ENCODE measurements at places on chromosomes 3 and 15.

DNA sequence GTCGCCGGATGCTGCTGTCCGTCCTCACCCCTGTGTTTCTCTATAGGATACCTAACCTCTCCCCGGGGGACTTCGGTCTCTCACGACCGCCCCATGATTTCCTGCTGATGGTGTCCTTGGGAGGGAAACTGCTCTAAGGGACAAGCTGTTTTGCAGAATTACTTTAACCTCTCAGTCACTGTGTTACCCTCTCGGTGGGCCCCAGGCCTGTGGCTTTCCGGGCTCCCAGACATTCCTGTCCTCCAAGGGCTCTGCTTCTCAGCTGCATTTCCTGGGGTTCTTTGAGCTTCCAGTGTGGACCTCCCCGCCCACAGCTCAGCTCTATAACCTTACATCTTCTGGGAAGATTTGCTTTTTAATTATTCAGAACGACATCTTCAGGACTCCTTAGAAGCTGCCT lies 40.9 kb downstream of the CHST2 start:
- no peak for DNase-seq

- DNase-seq, result no peak
These were observed 2.7 kb upstream of the KNSTRN start for GRCh38 chr15:40379853-40380252.

DNA sequence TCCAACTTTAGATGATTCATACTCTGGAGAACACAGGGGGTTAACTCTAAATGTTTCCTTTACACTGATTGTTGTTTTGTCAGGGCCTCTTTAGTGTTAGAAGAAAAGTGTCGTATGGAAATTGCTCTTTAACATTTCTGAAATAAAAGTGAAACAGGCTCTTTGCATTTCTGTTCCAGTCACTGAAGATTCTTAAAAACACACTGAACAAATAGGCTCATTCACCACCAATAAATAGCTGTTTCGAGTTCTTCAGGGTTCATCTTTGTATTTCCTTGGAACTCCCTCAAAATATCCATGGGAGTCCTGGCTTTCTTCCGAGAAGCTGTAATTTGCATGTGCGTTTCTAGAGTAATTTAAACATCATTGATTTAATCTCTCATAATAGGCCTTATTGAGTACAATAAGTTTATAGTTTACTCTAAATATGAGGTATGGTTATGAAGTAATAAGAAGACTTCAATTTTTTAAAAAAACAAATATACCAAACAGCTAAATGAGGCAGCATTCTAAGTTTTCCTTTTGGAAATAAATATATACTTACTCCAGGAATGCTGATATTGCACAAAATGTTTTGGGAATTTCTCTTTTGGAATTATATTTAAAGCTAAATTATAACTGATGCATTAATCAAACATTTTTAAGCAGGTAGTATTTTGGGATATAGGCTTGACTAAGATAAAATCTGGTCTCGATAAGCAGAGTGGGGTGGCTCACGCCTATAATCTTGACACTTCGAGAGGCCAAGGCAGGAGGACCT lies 327.4 kb downstream of the EPHA3 start:
- DNase-seq, result no peak

DNA sequence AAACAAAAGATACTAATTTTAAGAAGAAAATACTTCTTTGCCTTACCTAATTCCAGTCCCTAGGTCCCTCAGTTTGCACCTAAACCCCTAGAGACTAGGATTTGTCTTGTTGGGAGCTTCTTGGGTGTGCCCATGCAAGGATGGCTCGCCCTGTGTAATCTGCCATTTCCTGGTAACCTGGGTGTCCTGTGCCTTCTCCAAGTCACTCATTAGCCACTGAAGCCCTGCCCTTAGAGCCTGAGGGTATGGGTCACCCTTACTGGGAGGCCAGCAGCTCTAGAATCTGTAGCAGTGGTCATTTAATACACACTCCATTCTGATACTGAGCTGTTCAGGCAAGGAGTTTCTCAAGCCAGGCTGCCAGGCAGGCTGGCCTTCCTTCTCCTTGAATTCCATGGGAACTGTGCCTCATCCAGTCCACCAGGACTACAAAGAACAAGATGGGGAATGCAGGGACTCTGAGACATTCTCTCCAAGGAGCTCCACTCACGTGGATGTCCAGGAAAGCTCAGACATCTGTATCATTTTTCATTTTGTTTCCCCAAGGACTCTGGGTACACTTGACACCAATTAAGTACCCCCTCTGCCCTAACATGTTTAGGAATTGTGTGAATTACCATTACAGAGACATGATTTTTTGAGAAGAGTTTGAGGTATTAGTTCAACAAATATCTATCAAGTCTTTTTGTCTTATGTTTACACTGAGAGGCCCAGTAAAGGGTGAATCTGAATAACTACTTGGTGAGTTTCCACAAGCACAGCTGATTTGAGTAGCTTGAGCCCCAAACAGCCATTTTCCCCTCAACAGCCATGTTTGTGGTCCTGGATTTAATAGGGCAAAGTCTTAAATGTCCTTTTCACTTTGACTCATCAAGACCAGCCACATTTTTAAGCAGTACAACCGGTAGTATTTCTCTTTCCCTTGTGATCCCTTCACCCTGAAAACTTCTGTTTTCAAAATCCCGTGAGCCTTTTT lies 52.6 kb downstream of the ARNT2 start:
- DNase-seq, result no peak

GRCh38 chr3:78642226-78643035 lies 1125.4 kb downstream of the ROBO1 start:
- no peak for DNase-seq

GRCh38 chr15:68231102-68231818 lies 1.7 kb upstream of the CLN6 start:
- no peak for DNase-seq

DNA sequence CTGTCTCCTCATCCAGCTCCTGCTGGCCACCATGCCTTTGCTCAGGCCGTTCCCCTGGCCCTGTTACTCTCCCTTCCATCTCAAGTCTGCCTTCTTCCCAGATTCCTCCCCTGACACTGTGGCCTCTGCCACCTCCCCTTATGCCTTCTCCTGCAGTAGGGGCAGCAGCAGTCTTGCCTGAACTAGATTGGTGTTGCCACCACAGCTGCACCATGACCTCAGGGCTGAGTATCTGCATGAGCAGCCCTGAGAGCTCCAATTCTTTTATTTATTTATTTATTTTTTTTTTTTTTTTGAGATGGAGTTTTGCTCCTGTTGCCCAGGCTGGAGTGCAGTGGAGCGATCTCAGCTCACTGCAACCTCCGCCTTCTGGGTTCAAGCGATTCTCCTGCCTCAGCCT lies 13.8 kb upstream of the CAMP start:
- DNase-seq, result no peak

DNA sequence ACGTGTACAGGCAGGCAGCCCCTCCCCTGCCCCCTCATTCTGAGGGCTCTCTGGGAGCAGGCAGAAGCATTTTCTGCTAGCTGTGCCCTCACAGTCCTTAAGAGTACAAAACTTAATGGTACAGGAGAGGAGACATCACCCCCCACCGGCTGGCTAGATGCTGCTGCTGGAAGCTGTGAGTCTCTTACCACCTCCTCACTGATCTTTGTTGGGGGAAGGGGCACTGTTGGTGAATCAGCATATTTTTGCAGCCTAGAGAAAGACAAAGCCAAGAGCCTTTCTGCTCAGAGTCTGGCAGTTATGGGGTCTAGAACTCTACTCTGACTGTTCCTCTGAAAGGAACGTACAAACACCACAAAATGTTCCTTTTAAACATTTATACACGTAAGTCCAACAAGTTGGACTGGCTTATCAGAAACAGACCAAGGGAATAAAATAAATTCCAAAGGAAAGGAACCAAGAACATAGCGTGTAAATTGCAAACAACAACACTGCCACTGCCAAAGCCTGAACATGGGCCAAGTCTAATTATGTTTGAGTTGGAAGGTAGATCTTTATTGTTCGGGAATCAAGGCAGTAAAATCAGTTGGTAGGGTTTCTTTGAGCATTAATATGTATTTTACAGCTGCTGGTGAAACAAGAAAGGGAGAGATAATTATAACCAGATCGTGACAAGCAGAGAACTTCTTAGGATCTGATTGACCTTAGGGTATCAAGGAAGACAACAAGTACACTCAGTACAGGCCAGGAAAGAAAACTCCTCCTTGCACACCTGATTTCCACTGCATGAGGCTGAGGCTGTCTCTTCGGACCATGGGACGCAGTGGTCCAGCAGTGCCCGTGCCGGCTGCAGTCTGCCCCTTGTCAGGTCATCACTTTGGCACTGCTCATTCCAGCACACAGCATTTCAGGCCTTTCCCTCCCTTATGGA lies 27.4 kb downstream of the CLK3 start:
- no peak for DNase-seq

GRCh38 chr3:126954141-126954842 lies 28.6 kb upstream of the PLXNA1 start:
- DNase-seq, result no peak

DNA sequence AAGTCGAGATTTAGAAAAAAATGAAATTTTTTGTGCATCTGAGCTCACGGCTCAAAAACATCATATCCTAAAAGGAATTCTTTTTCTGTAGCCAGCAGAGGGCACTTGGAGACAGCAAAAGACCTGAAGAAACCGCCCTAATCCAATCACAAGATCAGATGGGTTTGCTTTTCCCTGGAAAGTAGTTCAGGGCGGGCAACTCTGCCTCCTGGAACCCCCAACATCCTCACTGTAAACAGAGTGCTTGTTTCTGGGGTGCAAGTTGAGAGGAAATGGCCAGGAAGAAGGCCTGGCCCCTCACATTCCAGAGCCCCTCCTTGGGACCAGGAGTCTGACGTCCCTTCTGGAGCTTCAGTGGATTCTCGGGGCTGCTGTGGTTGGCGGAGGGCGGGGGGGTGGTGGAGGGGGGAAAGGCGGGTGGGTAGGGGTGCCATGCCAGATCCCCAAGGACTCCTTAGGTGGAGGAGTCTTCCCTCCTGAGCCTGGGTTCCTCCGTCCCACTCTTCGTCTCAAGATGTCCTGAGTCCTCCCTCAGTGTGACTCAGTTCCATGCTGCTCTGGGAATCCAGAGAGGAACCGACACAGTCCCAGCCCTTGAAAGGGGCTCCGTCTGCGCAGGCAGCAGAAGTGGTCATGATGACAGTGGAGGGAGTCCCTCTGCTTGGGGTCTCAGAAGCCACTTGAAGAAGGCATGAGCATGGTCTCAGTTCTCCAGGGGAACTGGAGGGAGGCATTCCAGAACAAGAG lies 35.9 kb downstream of the CCK start:
- no peak for DNase-seq

- DNase-seq, result no peak
These were observed 567.3 kb upstream of the ZNF717 start for GRCh38 chr3:76352511-76353284.

DNA sequence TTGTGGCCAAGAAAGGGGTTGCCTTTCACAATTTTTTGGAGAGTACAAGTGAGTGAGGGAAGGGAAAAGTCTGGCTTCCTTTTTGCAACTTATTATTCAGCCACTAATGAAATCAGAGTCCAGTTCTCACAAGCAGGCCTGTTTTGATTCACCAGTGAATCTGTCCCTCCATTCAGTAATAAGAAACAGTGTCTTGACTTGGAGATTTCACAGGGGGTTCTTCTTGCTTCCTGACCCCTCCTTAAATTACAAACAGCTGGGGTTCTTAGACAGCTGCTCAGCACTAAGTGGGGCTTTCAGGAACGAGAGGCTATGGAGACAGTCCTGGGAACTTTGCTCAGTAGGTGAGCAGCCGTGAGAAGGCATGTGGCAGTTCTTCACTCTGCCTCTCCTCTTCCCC lies 24.5 kb downstream of the SEMA3G start:
- DNase-seq, result no peak

DNA sequence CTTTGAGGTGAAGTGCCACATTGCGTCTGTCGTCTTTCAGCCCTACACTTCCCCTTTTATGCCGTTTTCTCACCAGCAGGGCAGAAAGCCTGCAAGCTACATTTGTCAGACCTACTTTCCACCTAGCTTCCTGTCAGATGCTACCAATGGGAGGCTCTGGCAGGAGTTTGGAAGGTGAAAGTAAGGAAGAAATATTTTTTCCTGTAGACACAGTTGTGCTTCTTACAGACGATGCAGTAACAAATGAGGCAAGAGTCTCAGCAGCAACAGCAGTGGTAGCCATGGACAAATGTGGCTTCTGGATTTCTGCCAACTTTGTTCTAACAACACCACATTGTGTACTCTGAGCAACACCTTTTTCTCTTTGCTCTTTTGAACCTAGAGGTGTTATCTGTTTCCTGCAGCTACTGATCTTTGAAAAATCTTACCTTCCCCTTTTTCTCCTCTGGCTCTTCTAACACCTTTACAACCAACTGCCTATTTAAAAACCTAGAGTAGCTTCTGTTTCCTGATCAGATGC lies 70.6 kb upstream of the STT3B start:
- DNase-seq, result peak; percentile 78

DNA sequence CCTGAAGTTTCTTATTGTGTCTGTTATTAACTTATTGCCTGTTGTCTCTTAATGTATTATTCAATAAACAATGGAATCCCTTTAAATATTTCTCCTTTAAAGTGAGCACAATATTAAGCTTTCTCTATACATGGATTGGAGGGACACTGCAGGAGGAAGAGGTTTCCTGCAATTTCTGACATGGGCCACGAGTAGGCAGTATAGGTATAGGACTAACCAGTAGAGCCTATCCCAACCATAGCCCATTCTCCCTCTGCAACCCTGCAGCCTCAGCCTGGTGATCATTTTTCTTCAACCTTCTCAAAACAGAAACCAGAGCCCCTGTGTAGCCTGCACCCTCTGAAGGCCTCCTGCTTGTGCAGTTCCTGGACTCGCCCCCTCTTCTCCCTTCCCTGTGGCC lies 124.8 kb downstream of the NEK10 start:
- no peak for DNase-seq

DNA sequence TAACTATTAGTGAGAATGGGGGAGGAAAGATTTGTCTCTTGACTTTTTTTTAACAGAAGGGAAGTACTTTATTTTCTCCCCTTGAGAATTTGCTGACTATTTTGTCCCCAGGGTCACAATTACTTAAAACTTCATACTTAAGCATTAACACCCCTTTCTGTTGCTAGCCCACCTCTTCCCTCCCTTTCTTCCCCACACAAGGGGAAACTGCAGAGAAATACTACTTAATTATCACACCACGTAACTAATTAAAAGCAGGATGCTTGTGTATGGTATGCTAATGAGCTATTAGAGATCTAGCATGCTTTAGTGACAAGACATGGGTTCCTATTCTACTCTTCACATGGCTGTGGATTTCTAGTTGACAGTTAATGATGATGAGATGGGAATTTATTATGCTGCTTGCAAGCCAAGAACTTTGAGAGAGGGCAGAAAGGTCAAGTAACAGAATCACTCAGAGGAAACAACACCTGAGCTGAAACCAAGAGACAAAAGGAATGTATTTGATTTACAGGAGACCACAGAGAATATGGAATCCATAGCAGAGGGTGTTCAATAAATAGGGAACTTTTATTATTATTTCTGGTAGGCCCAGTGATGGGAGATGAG lies 179.2 kb downstream of the LSAMP start:
- no peak for DNase-seq

GRCh38 chr3:96214941-96215340 lies 599.5 kb upstream of the EPHA6 start:
- no peak for DNase-seq

GRCh38 chr3:22474706-22475445 lies 723.9 kb upstream of the ZNF385D start:
- no peak for DNase-seq

Measured in CD8-positive, alpha-beta memory T cell (primary cell).